ENCODE measurements at places on chromosomes 4 and X. TPM values are rescaled to one million over a fixed set of nuclear protein-coding genes. Genes with fewer than 3 reads are reported as not detected.

The MTMR8 gene
- total RNA-seq, result 2.5 TPM

The MSX1 gene
- total RNA-seq, result 38.9 TPM

The GLRA2 gene
- total RNA-seq, result not detected

The SORBS2 gene
- total RNA-seq, result 17.5 TPM

The CT47B1 gene
- total RNA-seq, result not detected

The LYAR gene
- 18.2 TPM for total RNA-seq

The TFE3 gene
- 103 TPM for total RNA-seq

The MAGEA2B gene
- not detected for total RNA-seq

The ASMTL gene
- 20.8 TPM for total RNA-seq

Data from mesenteric fat pad (tissue), 1 donor.